Tibial nerve (tissue), 4 donors: ENCODE measurements at places on chromosomes 3 and 15. TPM values are rescaled to one million over a fixed set of nuclear protein-coding genes. Genes with fewer than 3 reads are reported as not detected.

DNA sequence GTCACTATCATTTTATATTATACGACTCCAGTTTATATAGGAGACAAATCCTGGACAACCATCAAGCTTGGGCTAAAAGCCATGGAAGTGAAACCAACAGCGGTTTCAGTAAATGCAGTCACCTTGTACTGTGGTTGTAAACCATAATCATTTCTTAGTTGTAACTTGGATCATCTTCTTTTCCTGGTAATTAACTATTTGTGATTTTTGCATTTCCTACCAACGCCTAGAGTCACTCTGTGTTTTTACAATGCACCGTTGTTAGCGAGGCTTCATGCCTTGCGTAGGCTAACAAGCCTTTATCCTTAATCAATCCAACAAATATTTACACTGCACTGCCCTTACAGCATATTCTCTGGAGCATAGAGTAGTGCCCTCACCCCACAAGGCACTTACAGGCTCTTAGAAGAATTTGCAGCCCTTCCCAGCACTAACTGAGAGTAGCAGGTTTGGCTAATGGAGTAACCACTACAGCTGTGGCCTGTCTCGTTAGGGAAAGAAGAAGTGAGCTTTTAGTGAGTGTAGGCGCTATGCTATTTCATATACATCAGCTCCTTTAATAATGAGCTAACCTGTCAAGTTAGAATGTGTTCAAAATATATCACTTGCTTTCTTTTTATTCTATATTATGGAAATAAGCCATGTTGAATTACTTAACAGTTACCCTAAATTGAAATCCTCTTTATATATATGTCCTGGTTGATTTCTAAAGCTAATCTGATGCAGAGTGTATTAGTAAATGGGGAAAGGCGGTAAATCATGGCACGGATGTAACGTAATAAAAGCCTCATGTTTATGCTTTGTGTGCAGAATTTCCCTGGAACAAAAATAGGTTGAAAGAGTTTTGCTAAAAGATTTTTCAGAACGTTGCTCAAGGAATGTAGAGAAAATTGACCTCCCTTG, 62.8 kb downstream of the ABHD2 start:
- no peaks in the 10 kb centered on the region for H3K4me1 ChIP-seq
- H3K36me3 ChIP-seq, result peaks cover 42% of the 10 kb centered on the region
- no peak overlapping the region for H3K4me3 ChIP-seq
- H3K27ac ChIP-seq, result no peak overlapping the region
- no peak for DNase-seq

- no peaks in the 10 kb centered on the region for H3K36me3 ChIP-seq
- H3K27me3 ChIP-seq, result no peaks in the 10 kb centered on the region
- no peak overlapping the region for H3K27ac ChIP-seq
- H3K4me1 ChIP-seq, result no peaks in the 10 kb centered on the region
Observed at GRCh38 chr3:39434574-39434973, 28.1 kb downstream of the RPSA start.

GRCh38 chr3:185270262-185270955, 16.6 kb upstream of the EHHADH start:
- DNase-seq, result no peak
- no peak overlapping the region for H3K4me3 ChIP-seq
- H3K36me3 ChIP-seq, result no peaks in the 10 kb centered on the region
- H3K27ac ChIP-seq, result no peak overlapping the region
- no peaks in the 10 kb centered on the region for H3K4me1 ChIP-seq
- no peaks in the 10 kb centered on the region for H3K27me3 ChIP-seq

DNA sequence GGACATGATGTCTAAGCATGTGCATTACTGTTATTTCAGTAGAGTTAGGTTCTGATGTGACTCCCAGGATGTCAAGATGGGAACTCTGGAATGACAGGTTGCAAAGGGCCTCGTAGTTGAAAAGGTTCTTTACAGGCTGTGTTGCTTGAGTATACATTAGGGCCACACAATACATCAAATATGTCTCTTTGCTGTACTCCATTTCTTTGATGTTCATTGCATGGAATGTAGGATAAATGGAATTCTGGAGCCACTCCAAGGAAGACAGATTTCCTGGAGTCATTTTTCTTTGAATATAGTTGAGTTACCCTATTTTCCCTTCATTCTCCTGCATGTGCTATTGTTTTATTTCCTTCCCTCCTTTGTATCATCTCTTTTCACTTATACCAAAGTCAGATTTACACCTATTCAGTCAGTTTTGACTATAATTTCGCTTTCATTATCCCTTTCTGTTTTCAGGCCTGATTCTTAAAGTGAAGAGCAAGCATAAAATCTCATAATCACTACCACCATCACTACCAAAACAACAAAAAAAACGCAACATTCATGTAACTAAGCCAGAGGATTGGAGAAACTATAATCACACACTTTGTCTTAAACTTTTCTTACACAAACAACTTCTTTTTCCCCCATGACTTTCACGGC, 61.2 kb upstream of the PTX3 start:
- H3K27ac ChIP-seq, result no peak overlapping the region
- H3K36me3 ChIP-seq, result no peaks in the 10 kb centered on the region
- H3K4me1 ChIP-seq, result peaks cover 1% of the 10 kb centered on the region
- no peaks in the 10 kb centered on the region for H3K27me3 ChIP-seq

PPIB gene
- total RNA-seq, result 235 TPM

DNA sequence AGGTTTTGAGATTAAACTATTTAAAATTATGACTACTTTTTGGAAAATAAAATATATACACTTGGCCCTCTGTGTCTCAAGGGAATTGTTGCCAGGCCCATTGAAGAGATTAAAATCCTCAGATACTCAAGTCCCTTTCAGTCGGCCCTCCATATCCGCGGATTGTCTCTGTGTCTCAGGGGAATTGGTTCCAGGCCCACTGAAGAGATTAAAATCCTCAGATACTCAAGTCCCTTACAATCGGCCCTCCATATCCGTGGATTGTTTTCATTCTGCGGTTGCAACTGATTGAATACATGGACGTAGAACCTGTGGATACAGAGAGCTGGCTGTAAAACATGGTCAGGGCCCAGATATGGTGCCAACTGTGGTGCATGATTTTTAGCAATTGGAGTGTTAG, 15.7 kb upstream of the LRCH3 start:
- peaks cover 35% of the 10 kb centered on the region for H3K36me3 ChIP-seq
- H3K4me3 ChIP-seq, result no peak overlapping the region
- H3K4me1 ChIP-seq, result no peaks in the 10 kb centered on the region
- DNase-seq, result no peak
- no peaks in the 10 kb centered on the region for H3K27me3 ChIP-seq
